ENCODE measurements at places on chromosomes 11 and 22.
A peak's percentile ranks its signal among the peaks of the same experiment; 100 is the strongest.

GRCh38 chr11:34468209-34468841, 29.6 kb downstream of the CAT start:
- DNase-seq = peak; percentile 28

DNA sequence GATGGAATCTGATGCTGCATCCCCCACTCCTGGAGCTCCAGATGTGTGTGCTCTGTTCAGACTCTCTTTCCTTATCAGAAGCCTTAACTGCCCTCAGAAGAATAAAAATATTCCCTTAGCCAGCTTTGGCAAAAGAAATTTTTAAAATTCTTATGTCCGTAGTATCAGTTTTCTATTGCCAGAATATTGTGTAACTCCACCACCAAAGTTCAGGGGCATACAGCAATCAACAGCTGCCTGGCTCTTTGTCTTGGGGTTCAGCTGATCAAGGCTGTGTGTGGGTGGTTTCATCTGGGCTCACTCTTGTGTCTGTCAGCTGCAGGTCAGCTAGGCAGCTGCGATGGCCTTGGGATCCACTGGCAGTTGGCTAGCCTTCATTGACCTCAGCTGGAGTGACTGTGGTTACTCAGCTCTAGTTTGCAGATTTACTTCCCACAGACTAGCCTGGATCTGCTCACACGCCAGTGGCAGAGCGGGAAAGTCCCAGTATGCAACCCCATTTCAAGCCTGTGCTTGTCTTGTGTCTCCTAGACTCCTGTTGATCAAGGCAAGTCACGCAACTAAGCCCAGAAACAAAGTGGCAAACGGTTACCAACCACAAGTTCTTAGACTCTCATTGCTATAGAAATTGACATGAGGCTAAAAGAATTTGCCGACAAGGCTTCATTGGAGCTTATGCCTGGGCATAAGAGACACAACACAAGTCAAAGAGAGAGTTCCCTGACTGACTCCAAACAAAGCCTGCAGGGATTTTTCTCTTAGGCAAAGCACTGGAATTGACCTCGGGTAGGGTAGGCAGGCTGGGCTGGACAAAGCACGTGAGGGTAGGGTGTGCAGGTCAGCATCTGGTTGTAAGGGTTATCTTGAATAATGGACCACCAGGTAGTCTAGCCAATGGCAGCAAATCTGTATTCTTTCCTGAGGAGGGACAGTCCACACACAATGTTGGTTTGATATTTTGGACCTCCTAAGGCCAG, 7.5 kb downstream of the TMEM138 start:
- no peak for DNase-seq

- no peak for DNase-seq
Measured at GRCh38 chr22:31532060-31532459, 35.7 kb downstream of the SFI1 start.

DNA sequence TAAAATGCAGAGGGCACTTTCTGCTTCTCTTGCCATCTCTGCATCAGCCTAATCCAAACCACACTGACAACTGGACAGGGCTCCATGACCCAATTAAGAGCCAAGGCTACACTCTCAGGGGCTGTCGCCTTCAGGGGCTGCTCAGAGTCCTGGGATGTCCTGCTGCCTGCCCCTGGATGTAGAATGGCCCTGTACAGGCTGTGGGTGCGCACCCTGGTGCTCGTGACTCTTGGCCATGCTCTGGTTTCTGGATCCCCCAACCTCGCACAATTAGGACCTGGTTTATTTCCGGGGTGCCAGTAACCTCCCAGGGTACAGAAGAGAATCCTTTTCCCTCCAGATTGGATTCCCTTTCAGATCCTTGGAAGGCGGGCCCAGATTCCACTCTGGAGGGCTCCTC, 11.3 kb downstream of the IFT27 start:
- DNase-seq = no peak

Measured in HCT116 (cell line).